ENCODE measurements at places on chromosomes 12 and 14. TPM values are rescaled to one million over a fixed set of nuclear protein-coding genes. Genes with fewer than 3 reads are reported as not detected.

GRCh38 chr14:102230481-102231210 lies 74.3 kb downstream of the MOK start:
- no peak for DNase-seq

GRCh38 chr12:113766131-113766878 lies 199.8 kb downstream of the RBM19 start:
- no peak for DNase-seq

DNA sequence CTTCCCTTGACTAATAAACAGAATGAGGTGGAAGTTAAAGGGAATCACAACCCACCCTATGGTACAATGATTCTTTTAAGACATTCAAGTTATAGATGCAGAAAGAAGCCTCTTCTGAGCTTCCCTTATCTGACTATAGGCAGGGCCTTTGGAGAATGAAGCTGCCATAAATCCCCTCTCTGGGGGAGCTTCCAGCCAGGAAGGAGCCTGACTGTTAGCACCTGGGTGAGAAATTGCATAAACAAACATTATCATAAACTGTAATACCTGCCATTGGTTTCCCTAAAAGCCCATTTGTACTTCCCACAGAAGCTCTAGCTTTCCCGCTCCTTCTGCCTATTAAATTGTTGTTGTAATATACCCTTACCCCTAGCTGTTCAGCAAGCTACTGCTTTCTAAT lies 81.3 kb upstream of the RESF1 start:
- no peak for DNase-seq

The KRT77 gene
- not detected for total RNA-seq

GRCh38 chr14:104882991-104883660 lies 18.1 kb downstream of the CEP170B start:
- DNase-seq: no peak

GRCh38 chr12:132886529-132887477 lies 602 bp downstream of the CHFR start:
- DNase-seq: no peak

DNA sequence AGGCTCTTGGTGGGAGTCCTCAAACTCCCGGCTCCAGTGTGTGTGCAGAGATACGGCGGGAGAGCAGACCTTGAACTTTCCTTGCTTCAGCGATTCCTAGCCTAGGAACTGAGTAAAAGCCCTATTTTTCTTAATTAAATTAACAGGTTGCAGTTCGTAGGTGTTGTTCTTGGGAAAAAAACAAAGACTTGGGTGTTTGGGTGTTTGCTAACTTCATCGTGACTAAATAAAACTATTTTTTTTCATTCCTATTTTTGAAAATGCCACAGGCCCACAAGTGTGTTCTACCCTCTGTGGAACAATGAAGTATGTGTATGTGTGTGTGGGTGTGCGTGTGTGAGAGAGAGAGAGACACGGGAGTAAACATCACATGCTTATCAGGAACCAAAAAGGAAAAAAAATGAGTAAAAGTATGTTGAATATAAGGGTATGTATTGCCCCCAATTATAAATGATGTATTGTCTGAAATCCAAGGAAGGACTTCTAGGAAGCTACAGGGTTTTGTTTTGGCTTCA lies 651 bp downstream of the TMEM117 start:
- no peak for DNase-seq

- DNase-seq: peak; percentile 37
These were observed 171.1 kb downstream of the PRKCH start for GRCh38 chr14:61492474-61492873.

- peak; percentile 26 for DNase-seq
These were observed 121.7 kb downstream of the RALGAPA1 start for GRCh38 chr14:35687335-35687939.

- DNase-seq: no peak
These were observed 596.5 kb downstream of the MED13L start for GRCh38 chr12:115680967-115681366.

DNA sequence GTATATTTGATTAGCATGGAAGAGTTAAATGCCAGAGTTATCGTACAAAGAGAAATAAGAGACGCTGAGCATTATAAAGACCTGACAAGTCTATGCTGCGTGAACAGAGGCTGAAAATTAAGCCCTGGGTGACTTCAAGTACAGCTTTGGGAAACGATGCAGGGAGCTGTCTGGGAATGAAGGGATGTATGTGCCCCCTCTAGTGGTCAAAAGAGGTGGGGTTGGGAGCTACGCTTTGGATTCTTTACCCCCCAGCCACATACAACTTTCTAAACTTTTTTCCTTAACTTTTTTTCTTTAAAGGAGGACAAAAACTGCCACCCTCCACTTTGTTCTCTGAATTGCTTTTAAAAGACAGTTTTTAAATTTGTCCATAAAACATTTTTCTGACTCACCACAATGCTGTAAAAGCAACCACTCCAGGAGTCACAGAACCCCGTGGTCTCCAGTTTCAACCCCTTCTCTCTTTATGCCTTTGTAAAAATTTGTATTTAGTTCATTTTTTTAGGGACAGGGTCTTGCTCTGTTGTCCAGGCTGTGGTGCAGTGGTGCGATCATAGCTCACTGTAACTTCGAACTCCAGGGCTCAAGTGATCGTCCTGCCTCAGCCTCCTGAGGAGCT lies 59.4 kb downstream of the ZNF664 start:
- peak; percentile 42 for DNase-seq

The HHIPL1 gene
- total RNA-seq: 0.38 TPM

GRCh38 chr14:58703161-58703506 lies 65.4 kb downstream of the DACT1 start:
- DNase-seq: no peak

The TTLL5 gene
- 23.6 TPM for total RNA-seq

The SYCP3 gene
- not detected for total RNA-seq

DNA sequence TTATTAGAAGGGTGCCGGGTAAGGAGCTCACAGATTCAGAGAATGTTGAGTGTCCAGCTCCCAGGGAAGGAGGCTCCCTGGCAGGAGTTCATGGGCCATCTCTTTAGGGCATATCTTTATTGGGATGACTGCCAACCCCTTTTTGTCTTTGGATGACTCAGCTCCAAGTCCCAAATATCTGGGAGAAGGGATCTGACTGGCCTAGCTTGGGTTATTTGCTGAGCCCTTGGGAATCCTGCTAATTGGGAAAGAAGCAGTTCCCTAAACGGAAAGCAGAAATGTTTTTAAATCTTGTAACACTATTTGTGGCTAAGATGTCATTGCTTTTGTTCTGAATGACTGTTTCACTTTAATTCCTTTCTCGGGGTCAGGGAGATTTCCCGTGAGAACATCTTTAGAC lies 12.6 kb downstream of the DDX55 start:
- no peak for DNase-seq

DNA sequence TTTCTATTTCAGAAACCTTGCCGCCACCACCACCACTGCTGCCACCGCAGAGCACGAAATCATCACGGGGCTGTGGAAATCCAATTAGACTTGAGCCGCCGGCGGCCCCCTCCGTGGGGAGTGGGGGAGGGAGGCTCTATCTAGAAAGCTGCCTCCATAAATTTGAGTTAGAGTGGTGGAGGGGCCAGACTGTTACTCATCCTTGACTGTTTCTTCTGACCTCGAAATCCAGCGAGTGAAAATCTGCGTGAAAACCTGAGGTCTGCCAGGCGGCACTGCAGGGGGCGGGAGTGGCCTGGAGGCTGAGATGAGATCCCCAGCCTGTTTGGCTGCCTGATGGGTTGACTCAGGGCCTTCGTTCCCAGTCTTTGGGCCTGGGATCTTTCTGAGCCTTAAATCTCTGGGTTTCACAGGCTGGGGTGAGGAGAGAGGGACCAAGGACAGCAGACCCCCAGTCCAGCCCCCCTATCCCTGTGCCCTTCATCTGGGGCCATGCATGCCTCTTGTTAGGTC lies 29.9 kb downstream of the TSPAN9 start:
- no peak for DNase-seq

DNA sequence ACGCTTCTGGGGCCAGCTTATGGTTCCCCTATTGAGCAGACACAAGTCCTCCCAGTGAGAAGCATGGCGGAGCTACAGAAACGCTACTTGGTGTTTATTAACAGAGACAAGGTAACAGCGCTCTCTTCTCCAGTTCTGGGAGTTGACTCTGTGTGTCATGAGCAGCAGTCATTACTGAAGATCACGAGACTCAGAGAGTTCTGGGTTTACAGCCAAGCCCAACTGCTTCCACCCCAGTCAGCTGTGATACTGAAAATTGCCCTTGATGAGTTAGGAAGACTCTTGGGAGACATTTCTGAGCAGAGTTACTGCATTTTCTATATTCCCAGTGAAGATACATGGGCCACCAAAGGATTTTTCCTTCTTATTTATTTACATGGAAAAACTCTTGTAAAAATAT lies 48.6 kb downstream of the CFAP251 start:
- no peak for DNase-seq

DNA sequence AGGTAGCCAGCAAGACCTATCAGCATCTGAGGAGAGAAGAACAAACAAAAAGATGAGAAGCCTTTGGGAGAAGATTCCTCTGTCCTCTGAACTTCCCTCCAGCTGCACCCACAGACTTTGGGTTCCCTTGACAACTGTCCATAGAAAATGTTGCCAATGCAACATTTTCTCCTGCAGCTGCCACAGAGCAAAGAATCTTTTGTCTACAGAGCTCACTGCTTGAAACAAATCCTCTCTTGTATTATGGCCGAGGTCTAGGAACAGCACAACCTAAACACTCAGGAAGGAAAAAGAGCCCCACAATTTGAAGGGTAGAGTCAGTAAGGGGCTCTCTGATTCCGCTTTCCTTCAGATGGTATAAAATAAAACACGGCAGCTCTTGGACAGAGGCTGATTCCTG lies 14.3 kb downstream of the POMT2 start:
- no peak for DNase-seq

The BCL2L14 gene
- 11.5 TPM for total RNA-seq

- DNase-seq: peak; percentile 35
These were observed 26.1 kb upstream of the STAC3 start for GRCh38 chr12:57276935-57277563.

- DNase-seq: no peak
These were observed 9.3 kb downstream of the STK38L start for GRCh38 chr12:27253347-27253746.

- no peak for DNase-seq
These were observed 29.0 kb upstream of the C12orf50 start for GRCh38 chr12:88057994-88058718.

GRCh38 chr12:131430158-131430742 lies 280.6 kb upstream of the SFSWAP start:
- DNase-seq: no peak

DNA sequence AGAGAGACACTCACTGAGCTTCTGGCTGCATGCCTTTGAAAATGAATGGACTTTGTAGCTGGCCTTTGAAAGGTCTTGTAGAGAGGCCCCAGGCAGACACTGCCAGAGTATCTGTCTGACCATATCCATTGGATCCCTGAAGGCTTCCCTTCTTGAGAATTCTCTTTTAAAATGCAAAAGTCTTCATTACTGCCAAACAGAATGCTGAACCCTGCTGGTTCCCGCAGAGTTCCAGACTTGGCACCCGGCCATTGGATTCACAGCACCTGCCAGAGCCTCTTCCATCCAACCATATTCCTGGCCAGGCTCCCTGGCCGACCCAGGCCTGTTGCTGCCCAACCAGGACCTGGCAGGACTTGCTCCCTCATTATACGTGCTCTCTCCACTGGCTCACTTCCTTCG lies 182.5 kb downstream of the GXYLT1 start:
- no peak for DNase-seq

DNA sequence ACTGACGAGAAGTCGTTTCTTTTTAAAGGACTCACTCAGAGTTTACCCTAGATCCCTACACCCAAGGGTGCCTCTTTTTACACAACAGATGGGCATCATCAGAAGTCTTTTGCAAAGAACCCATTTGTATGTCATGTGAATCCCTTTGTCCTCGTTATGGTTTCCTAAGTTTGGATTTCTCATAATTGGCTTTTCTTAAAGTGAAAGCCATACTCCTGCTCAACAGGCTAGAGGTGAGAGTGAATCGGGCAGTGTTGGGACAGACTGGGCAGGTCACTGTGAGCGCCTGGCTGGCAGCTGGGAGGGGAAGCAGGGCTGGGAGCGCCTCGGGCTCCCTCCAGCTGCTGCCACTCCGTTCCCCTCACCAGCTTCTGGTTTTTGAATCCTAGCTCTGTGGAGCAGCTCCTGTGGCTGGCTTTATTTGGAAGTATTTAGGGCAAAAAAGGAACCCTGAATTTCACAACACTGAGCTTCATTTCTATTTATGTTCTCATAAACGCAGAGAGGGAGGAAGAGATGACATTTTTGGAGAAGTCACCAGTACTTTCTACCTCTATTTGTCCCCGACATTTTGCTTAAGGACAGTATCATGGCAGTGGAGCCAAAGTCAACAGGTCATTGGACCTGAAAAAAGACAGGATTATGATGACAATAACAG lies 63.8 kb upstream of the ACTN1 start:
- DNase-seq: no peak

DNA sequence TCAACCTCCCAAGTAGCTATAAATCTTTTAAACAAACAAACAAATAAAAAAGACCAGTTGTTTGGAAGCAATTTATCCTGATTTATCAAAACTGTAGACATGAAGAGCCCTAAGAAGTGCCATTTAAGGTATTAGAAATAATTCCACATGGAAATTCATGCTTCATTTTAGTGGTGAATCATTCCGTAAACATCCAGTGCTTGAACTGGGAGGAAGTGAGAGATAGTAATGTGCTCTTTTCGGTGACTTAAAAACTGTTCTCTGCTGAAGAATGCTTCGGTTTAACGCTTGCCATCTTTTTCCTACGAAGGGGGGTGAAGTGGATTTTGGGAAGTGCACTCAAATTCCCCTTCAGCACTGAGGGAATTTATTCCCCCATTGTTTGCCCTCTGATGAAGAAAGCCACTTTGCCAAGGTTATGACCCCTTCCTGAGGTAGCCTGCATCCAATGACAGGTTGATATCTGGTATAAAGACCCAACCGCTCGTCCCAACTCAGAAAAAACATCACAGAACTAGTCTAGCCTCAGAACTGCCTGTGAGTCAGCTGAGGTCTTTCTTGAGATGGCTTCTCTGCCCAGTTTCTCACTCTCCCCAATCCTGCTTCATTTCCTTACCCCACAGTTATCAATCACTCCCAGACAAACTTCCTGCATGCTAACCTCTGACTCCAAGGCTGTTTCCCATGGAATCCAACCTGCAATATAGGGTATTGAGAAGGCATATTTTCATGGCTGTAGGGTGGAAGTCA lies 244.1 kb downstream of the AEBP2 start:
- DNase-seq: no peak

The LRTM2 gene
- total RNA-seq: not detected

DNA sequence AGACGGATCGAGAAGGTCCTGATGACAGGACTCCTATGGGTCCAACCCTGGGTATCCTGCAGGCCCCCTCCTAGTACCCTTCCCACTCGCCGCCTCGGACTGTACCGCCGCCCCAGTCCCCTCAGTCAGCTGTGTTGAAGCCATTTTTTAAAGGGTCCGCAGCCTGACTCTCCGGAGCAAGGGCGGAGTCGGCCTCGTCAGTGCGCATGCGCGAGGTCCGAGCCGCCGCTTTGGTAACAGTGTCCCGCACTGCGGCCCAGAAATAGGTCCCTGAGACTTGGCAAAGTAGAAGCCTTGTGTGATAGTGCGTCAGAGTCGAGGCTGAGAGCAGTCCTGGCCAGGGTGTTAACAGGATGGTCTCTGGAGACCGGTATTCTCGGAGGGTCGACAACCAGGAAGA lies 769.0 kb upstream of the ALG10B start:
- DNase-seq: no peak

The CPNE6 gene
- total RNA-seq: not detected

GRCh38 chr14:57609192-57610075 lies 115.8 kb upstream of the CCDC198 start:
- no peak for DNase-seq

GRCh38 chr12:19834592-19834991 lies 395.3 kb downstream of the AEBP2 start:
- DNase-seq: no peak

GRCh38 chr14:93587330-93587729 lies 156.6 kb downstream of the UNC79 start:
- no peak for DNase-seq
